Large intestine (tissue), 12 donors: ENCODE measurements at places on chromosomes 7 and 10. TPM values are rescaled to one million over a fixed set of nuclear protein-coding genes. Genes with fewer than 3 reads are reported as not detected.

MMP21 gene
- 0.28 TPM for polyA plus RNA-seq

CDHR3 gene
- polyA plus RNA-seq: 36.0 TPM

HKDC1 gene
- 91.5 TPM for polyA plus RNA-seq

UTF1 gene
- polyA plus RNA-seq: not detected

LRRD1 gene
- 0.19 TPM for polyA plus RNA-seq

GPR26 gene
- polyA plus RNA-seq: 0.16 TPM

NPC1L1 gene
- polyA plus RNA-seq: 63.9 TPM

GRCh38 chr10:7297094-7297493, 113.7 kb downstream of the SFMBT2 start:
- H3K27ac ChIP-seq: no peak overlapping the region
- H3K27me3 ChIP-seq: no peaks in the 10 kb centered on the region
- no peak for DNase-seq

DNA sequence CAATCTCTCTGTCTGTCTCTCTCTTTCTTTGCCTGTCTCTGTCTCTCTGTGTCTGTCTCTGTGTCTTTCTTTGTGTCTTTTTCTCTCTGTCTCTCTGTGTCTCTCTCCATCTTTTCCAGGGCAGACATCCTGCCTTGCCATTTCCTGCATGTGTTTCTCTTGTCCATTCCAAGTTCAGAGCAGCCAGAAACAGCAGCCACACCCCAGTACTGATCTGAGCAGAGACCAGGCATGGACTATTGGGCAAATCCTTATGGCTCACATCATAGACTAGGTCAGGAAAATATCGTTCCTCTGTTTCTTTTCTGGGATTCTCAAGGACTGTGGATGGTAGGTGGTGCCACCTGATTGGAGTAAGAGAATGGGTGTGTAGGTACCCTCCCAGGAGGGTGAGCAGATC, 95.8 kb downstream of the RAMP3 start:
- H3K27ac ChIP-seq: no peak overlapping the region
- no peak overlapping the region for H3K4me3 ChIP-seq
- no peaks in the 10 kb centered on the region for H3K4me1 ChIP-seq
- H3K27me3 ChIP-seq: no peaks in the 10 kb centered on the region

- peak overlapping the region; percentile 52 for H3K27ac ChIP-seq
- peak; percentile 60 for DNase-seq
- H3K4me1 ChIP-seq: peaks cover 9% of the 10 kb centered on the region
- H3K36me3 ChIP-seq: peaks cover 2% of the 10 kb centered on the region
Observed at GRCh38 chr7:143259765-143260164, 3.5 kb upstream of the GSTK1 start.

GRCh38 chr10:8072211-8072610, 17.7 kb downstream of the GATA3 start:
- no peaks in the 10 kb centered on the region for H3K36me3 ChIP-seq
- no peak overlapping the region for H3K27ac ChIP-seq
- DNase-seq: no peak
- H3K4me3 ChIP-seq: no peak overlapping the region
- H3K4me1 ChIP-seq: no peaks in the 10 kb centered on the region
- H3K27me3 ChIP-seq: peaks cover 30% of the 10 kb centered on the region

DNA sequence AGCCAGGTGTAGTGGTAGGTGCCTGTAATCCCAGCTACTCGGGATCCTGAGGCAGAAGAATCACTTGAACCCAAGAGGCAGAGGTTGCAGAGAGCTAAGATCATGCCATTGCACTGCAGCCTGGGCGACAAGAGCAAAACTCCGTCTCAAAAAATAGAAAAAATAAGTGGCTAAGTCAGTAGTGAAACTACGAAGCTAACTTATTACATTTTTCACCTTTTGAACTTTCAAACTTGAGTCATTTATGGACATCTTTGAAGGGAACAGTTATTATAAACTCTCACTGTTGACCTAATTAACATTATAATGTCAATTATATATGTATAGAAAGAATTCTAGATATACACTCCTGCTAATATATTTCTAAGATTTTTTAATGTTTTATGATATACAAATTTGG, 541.5 kb upstream of the C7orf33 start:
- DNase-seq: no peak
- H3K4me3 ChIP-seq: no peak overlapping the region
- H3K27ac ChIP-seq: no peak overlapping the region
- H3K36me3 ChIP-seq: no peaks in the 10 kb centered on the region

- H3K27me3 ChIP-seq: no peaks in the 10 kb centered on the region
- H3K27ac ChIP-seq: no peak overlapping the region
- H3K4me3 ChIP-seq: no peak overlapping the region
- H3K36me3 ChIP-seq: peaks cover 62% of the 10 kb centered on the region
- no peak for DNase-seq
Observed at GRCh38 chr10:103602028-103602851, 108.7 kb downstream of the NEURL1 start.

DNA sequence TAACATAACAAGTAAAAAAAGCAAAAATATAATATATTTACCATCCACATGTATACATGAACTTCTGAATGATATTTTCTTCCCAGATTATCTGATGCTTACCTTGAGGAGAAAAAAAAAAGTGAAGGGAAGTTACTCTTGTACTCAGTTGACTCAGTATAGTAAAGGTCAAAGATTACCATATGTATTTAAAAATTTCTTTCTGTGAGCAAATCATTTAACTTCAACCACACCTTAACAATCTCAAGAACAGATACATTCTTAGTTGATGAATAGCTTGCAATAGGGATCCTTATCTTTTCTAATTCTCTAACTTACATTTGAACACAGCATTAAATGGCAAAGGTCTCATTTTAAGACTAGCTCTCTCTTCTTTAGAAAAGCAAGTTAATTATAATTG, 29.8 kb downstream of the PRR15 start:
- peaks cover 32% of the 10 kb centered on the region for H3K4me1 ChIP-seq
- H3K36me3 ChIP-seq: no peaks in the 10 kb centered on the region
- peak; percentile 75 for DNase-seq
- no peak overlapping the region for H3K4me3 ChIP-seq

DNA sequence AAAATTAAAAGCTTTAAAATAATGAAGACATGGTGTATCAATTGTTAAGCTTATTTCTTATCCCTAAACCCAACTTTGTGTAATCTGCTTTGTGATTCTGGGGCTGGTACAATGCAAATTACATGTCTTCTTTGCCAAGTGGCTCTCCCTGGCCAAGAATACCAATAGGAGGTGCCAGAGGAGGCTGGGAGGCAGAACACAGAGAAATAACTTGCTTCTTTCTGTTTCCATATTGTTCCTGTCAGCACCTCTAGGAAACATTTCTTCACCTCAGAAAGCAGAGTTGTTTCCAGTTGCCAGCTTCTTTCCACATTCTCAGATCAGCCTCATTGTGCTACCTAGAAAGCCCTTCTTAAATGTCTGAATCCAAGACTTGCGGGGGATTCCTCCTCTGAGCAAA, 174.4 kb downstream of the MDFIC start:
- no peak overlapping the region for H3K27ac ChIP-seq
- no peak for DNase-seq
- H3K4me1 ChIP-seq: no peaks in the 10 kb centered on the region
- H3K36me3 ChIP-seq: no peaks in the 10 kb centered on the region

DNA sequence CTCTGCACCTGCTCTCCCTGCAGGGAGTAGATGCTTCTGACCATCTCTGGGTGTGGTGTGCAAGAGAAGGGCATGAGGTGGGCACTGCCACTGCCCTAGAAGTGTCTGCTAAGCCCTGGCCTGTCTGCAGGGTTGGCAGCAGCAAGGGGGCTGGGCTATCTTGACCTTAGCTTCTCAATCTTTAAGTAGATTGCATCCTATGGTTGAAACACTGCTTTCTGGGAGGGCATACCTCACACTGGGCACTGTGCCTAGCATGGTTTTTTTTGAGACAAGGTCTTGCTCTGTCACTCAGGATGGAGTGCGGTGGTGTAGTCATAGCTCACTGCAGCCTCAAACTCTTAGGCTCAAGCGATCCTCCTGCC, 54.9 kb downstream of the CLIP2 start:
- no peaks in the 10 kb centered on the region for H3K27me3 ChIP-seq
- DNase-seq: no peak
- no peak overlapping the region for H3K27ac ChIP-seq
- H3K4me3 ChIP-seq: no peak overlapping the region

DNA sequence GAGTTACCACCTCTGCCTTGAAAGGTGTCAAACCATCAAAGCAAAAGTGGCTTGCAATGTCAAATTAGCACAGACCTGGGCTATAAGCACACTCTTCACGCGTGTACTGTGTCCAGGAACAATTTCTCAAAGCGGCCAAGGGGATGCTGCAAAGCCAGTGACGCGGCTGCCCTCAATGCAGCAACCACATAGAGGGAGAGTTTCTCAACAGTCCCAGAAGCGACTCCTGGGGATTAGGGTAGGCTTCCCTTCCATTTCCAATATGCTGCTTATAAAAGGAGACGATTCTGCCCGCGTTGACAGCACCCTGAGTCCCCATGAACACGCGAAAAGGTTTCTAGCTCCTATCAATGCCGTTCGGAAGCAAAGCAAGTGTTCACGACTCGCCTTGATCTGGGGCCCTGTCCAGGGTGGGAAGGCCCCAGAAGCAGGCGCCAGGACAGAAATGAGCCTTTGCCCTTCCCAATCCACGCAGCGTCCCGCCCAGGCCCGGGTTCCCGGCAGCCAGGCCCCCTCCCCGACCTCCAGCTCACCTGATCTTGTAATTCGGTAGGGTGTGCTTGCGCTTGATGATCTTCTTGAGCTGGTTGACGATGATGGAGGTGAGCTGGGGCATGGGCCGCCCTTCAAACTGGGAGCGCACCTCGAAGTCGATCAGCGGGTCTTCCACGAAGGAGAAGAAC, 1.3 kb downstream of the PDZD8 start:
- DNase-seq: no peak
- no peaks in the 10 kb centered on the region for H3K36me3 ChIP-seq
- H3K4me3 ChIP-seq: peak overlapping the region; percentile 73
- peak overlapping the region; percentile 90 for H3K27ac ChIP-seq
- H3K4me1 ChIP-seq: peaks cover 6% of the 10 kb centered on the region
- no peaks in the 10 kb centered on the region for H3K27me3 ChIP-seq

DNA sequence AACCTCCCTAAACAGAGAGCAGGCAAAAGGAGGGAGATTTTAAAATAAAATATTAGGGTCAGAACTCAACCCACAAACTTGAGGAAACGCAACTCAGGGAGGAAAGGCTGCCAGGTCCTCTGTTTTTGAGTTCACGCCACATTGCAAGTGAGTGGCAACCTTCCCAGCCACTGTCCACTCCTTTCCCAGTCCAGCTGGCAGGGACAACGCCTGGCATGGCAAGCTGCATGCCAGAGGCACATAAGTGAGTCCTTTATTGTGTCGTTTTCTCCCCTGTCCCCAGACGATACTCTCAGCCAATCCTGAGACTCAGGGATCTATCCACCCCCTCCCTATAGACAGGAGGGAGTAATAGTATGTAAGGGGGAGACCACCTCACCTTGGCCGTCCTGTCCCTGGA, 22.4 kb downstream of the FBXW4 start:
- no peaks in the 10 kb centered on the region for H3K4me1 ChIP-seq
- H3K36me3 ChIP-seq: peaks cover 64% of the 10 kb centered on the region
- no peak for DNase-seq
- no peak overlapping the region for H3K27ac ChIP-seq
- H3K4me3 ChIP-seq: no peak overlapping the region

DNA sequence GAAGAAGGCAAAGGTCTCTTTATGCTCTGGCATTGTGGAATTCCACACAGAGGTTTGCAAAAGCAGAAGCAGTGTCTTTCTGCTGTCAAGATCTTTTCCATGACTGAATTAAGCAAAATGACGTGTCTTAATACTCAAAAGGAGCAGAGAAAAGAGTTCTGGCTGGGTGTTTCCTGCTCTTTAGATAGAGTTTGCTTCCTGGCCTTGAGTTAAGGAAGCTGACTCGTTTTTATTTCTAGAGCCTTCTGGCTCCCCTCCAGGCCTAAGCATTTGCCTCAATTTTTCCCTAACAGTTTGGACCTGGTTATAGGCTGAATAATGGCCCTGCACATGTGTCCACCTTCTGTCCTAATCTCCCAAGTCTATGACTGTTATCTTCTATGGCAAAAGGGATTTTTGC, 21.6 kb downstream of the TAS2R41 start:
- H3K27me3 ChIP-seq: no peaks in the 10 kb centered on the region
- H3K27ac ChIP-seq: no peak overlapping the region
- no peaks in the 10 kb centered on the region for H3K36me3 ChIP-seq
- H3K4me1 ChIP-seq: no peaks in the 10 kb centered on the region
- no peak overlapping the region for H3K4me3 ChIP-seq
- peak; percentile 12 for DNase-seq

- H3K4me1 ChIP-seq: peaks cover 28% of the 10 kb centered on the region
- no peaks in the 10 kb centered on the region for H3K36me3 ChIP-seq
- H3K27ac ChIP-seq: no peak overlapping the region
- DNase-seq: no peak
- H3K4me3 ChIP-seq: no peak overlapping the region
- peaks cover 98% of the 10 kb centered on the region for H3K27me3 ChIP-seq
Observed at GRCh38 chr10:117134306-117135025, 3.6 kb downstream of the VAX1 start.

DNA sequence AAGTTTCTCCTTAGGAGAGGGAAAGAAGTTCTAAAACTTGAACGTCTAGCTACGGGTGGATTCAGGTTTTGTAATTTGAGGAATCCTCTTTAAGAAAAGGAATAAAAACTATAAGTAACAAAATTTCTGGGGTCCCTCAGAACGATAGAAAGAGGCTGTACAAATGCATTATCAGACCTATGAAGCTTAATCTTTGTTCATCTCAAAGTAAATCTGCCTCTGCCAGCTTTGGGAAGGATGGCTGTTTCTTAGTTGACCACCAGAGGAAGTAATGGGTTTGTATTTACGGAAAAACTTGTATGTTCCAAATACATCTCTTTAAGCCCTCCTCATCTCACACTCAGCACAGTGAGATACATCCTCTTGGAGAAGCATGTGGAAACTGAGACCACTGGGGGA, 864 bp downstream of the PSTK start:
- peaks cover 18% of the 10 kb centered on the region for H3K36me3 ChIP-seq
- H3K27ac ChIP-seq: peak overlapping the region; percentile 46
- peak overlapping the region; percentile 93 for H3K4me3 ChIP-seq
- H3K4me1 ChIP-seq: no peaks in the 10 kb centered on the region
- peak; percentile 3 for DNase-seq

- H3K27ac ChIP-seq: no peak overlapping the region
- no peaks in the 10 kb centered on the region for H3K36me3 ChIP-seq
- DNase-seq: no peak
- peaks cover 83% of the 10 kb centered on the region for H3K27me3 ChIP-seq
- peaks cover 21% of the 10 kb centered on the region for H3K4me1 ChIP-seq
Observed at GRCh38 chr10:92693534-92693893, 3.8 kb downstream of the HHEX start.

DNA sequence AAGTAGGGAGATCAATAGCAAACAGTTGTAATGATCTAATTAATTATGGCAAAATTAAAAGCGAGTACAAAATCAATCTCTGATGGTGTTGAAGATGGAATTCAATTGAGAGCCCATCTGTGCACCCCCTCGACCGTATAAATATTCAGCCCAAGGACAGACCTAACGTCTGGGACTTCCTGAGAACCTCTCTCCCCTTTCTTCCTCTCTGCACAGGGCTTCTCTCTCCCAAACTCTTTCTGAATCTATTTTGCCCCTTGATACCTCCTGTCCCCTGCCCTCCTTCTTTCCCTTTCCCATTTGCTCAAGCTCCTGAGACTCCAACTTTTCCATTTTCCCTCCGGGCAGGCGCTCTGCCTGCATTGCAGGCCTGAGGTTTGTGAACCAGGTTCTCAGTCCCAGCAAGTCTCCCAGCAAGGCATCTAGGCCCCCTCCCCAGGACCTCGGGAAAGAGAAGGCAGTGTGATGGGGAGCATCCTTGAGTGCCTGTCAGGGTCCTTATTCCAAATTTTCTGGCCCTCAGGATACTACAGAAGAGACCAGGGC, 8.5 kb upstream of the PAX2 start:
- DNase-seq: no peak
- peaks cover 13% of the 10 kb centered on the region for H3K4me1 ChIP-seq
- peaks cover 100% of the 10 kb centered on the region for H3K27me3 ChIP-seq
- H3K27ac ChIP-seq: no peak overlapping the region
